ENCODE measurements at places on chromosomes 1 and 21. TPM values are rescaled to one million over a fixed set of nuclear protein-coding genes. Genes with fewer than 3 reads are reported as not detected.

The ZMYND12 gene
- 1.9 TPM for total RNA-seq

- DNase-seq = no peak
Observed at GRCh38 chr1:104884939-104885338, 1135.2 kb downstream of the AMY1C start.

DNA sequence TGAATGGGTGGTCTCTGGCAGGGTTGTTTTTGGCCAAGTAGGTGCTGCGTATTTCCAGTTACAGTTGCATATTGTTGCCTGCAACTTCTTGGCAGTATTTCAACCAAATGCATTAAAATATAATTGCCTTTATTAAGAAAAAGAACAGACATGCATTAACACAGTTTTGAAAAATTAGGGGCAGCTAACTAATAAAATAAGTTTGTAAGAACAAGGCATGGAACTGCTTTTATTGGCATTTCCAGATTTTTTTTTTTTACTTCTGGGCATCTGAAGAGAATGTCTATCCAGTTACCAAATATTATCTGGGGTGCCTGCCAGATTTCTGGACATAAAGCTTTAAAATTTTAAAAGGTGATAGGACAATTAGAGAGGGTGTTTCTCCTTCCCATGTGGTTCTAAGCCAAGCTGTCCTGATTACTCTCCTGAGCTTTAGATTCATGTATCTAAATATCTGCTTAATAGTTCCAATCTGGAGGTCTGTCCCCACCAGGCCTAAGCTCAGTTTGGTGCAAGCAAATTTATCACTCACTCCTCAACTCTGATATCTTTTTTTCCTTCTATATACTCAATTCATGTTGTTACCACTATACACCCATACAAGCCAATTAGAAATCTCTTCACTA is 553.3 kb upstream of the USP24 start:
- DNase-seq = no peak

DNA sequence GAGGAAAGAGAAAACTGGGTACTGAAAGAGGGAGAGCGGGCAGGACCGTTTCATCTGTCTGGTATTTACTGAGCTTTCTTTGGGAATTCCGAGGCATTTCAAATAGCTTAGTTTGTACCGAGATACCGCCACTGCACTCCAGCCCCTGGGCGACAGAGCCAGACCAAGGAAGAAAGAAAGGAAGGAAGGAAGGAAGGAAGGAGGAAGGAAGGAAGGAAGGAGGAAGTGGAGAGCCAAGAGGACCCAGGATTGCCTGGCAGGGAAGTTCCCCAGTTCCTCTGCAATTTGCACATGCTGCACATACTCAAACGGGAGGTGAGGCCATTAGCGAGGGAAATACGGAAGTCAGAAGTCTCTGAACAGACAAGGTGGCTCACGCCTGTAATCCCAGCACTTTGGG is 961 bp upstream of the FUCA1 start:
- no peak for DNase-seq

GRCh38 chr1:236800623-236801022 is 5.5 kb downstream of the MTR start:
- no peak for DNase-seq

The PTGFR gene
- 3.7 TPM for total RNA-seq

DNA sequence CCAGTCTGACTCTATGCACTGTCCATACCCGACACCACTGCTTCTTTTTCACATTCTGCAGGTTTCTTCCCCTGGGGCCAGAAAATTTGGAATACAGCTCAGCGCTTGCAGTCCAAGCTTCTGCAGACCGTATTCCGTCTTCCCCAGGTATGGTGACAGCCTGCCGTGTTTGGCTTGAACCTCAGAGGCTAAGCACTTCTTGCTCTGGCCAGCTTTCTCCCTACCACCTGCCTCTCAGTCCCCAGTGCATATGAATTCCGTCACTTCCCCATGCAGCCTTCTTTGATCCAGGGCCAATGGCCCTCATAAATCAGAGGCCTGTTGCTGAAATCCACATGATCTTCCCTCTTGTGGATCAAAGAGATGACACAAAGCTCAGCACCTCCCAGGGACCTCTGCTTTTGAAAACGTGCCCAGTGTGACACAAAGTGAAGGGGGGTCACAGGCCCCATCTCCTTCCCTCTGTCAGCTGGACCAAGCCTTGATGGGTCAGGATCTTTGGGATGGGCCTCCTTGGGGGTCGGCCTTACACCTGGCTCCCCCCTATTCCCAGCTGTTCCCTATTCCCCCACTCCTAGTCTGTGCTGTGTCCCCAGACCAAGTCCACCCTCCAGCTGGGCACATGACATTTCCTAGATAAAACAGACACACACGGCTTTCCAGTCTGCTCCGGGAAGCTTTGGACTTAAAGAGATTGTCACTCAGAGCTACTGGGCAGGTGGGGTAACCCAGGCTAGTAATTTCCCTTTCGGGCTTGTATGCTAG is 66.6 kb downstream of the HMGB4 start:
- DNase-seq = no peak

- no peak for DNase-seq
Observed at GRCh38 chr1:13892198-13892597, 192.2 kb downstream of the PRDM2 start.

GRCh38 chr1:47853059-47853458 is 144.1 kb downstream of the TRABD2B start:
- no peak for DNase-seq

- peak; percentile 97 for DNase-seq
Observed at GRCh38 chr1:16155537-16156410, at the start of gene EPHA2. TSS of gene EPHA2 (minus strand) at chr1:16156069. CDS start at chr1:16155932, 137 bp downstream.

GRCh38 chr21:35236090-35236489 is 187.0 kb upstream of the RUNX1 start:
- no peak for DNase-seq

DNA sequence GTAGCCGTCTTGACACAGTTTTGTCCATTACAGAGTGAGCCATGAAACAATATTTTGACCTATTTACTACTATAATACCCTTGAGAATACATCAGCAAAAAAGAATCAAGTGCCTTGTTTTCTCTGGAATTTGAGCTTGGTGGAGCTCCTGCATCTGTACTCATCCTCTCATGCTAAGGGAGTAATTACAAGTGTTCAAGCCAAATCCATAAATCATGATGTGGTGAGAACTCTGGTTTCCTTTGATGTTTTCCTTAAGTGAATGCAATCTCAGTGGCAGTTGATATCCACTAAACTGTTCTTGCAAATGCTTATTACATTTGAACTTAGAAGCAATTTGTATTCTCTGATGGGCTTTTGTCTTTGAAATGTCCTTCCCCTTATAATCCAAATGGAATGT is 824.6 kb upstream of the TMPRSS15 start:
- peak; percentile 93 for DNase-seq

DNA sequence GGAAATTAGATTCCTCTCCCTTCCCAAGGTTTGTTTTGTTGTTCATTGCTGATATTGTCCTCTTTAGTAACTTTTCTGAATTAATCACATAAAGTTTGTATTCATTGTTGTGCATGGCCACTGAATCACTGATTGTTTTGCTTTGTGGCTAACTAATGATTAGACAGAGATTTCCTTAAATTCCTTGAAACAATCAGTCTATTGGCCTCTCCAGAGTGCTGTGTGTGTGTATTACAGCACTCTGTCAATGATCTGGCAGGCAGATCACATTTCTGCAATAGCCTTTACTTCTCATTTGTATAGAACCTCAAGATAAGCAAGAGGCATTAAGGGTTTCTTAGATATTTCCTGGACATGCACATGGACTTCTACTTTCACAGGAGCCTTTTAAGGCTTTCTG is 78.6 kb downstream of the DUSP10 start:
- no peak for DNase-seq

GRCh38 chr1:179951383-179952144 is 3.0 kb upstream of the CEP350 start:
- DNase-seq = no peak

DNA sequence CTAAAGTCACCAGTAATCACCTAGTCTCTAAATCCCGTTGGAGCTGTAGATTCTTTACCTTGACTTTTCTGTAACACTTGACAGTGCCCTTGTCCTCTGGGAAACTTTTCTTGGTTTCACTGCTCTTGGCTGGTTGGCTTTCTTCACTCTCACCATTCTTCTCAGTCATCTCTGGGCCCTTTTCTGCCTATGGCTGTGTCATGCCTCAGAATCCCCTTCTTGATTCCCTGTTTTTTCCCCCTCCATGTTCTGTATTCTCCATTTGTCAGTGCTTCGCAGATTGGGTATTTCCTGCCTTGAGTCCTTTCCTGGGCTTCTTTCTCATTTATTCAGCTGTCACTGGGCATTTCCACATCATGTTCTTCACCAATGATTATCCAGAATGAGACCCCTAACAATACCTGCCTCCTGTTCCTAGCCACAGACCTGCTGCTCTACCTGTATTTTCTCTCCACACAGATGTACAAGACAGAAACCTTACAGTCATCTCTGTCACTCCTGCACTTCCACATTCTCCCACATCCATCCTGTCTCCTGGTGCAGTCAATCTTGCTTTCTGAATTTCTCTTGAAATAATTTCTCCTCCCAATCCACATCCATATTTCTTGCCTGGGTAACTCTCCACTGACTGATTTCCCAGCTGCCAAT is 14.7 kb downstream of the UCK2 start:
- no peak for DNase-seq

The STXBP3 gene
- 61.4 TPM for total RNA-seq
